Astrocyte of the spinal cord (primary cell): ENCODE measurements at places on chromosomes 2 and 18.
A peak's percentile ranks its signal among the peaks of the same experiment; 100 is the strongest.

GRCh38 chr2:180003559-180003958 is 3.5 kb downstream of the CWC22 start:
- no peak for DNase-seq

DNA sequence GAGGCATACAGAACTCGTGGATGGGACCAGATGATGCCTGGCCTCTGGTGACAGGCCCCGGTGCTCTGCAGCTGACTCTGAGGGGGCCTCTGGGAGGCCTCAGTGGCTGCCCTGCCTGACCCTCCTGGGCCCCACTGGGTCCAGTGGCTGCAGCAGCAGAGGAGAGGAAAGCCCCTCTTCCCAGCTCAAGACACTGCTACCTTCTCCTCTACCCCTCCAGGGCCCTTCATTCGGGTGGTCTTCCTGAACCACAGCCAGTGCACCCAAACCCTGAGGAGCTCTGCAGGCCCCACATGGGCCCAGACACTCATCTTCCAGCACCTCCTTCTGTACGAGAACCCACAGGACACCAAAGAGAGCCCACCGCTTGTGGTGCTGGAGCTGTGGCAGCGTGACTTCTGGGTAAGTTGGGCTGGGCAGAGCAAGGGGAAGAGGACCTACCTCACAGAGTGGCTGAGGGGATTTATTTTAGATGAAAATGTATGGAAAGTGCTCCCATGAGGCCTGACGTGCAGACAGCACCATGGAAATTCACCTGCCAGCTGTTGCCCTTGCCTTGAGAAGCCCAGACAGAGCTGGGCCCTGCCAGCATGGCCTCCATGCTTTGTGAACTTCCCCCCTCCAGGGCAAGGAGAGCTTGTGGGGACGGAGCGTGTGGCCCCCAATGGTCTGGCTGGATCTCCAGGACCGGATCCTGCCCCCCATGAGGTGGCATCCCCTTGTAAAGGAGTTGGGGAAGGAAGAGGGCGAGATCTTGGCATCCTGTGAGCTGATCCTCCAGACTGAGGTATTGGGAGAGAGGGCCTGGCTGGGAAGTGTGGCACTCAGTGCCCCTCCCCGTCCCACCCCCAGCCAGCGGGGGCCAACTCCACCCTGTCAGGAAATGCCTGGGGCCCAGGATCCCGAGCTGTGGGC is 46.3 kb downstream of the LMAN2L start:
- no peak for DNase-seq

- no peak for DNase-seq
Measured at GRCh38 chr2:189498205-189498604, 56.9 kb downstream of the WDR75 start.

DNA sequence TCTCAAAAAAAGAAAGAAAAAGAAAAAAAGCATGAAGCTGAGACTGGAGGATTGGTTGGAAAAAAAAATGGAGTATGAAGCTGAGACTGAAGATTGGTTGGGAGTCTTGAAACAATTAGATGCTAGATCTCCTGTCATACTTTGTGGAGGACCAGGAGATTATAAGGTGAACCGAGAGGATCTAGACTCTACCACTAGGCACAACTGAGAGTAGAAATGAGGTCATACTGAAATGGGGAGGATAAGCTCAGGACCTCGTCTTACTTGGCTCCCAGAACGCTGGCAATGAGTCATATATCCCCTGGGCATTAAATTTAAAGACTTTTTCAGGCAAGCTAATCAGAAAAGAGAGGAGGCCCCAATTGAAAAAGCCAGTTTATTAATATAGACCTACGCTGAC is 3.3 kb upstream of the ORC2 start:
- DNase-seq, result peak; percentile 80

DNA sequence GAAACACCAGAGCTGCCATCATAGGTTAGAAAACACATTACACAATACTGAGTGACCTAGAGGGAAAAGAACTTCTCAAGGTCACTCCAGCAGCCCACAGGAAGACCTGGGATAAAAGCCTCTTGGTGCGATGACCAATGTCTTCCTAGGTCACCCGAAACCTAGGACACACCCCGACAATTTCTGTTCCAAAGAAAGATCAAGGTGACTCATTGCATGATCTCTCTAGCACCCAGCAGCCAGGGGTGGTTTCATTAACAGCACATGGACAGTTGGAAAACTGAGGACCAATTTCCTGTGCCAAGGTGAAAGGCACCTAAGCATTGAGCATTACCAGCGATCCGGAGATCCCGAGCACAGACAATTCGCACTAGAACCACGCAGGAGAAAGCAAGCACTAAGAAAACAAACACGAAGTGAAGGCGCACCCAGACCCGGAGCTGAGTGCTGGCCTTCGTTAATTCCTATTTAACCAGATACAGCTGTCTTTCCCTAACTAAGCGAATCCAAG is 1.5 kb downstream of the CACNB4 start:
- no peak for DNase-seq

GRCh38 chr18:57107140-57107832 is 39.6 kb upstream of the BOD1L2 start:
- peak; percentile 28 for DNase-seq

GRCh38 chr2:228767196-228767595 is 503.9 kb downstream of the PID1 start:
- peak; percentile 63 for DNase-seq

- DNase-seq, result no peak
Measured at GRCh38 chr2:222707102-222707688, 35.7 kb downstream of the MOGAT1 start.
